Activated B cell treated with CpG ODN at 0.5 μM for 24 hours (primary cell): ENCODE measurements at places on chromosomes 3 and 15.

DNA sequence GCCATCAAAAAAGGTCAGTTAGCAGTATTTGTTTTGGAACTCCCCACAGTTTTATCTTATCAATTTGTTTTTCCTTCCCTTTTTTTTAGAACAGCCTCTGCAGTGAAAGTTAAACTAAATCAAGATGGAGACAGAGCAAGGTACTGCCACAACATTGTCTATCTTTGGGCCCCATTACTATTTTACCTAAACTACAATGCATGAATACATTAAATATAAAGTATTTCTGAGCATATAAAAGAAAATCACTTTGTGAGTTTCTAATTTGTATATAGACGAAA lies 139.5 kb downstream of the MEIS2 start:
- H3K36me3 ChIP-seq: no peaks in the 10 kb centered on the region
- no peaks in the 10 kb centered on the region for H3K4me1 ChIP-seq
- no peak overlapping the region for H3K27ac ChIP-seq
- no peaks in the 10 kb centered on the region for H3K27me3 ChIP-seq
- no peak overlapping the region for H3K4me3 ChIP-seq
- DNase-seq: no peak

DNA sequence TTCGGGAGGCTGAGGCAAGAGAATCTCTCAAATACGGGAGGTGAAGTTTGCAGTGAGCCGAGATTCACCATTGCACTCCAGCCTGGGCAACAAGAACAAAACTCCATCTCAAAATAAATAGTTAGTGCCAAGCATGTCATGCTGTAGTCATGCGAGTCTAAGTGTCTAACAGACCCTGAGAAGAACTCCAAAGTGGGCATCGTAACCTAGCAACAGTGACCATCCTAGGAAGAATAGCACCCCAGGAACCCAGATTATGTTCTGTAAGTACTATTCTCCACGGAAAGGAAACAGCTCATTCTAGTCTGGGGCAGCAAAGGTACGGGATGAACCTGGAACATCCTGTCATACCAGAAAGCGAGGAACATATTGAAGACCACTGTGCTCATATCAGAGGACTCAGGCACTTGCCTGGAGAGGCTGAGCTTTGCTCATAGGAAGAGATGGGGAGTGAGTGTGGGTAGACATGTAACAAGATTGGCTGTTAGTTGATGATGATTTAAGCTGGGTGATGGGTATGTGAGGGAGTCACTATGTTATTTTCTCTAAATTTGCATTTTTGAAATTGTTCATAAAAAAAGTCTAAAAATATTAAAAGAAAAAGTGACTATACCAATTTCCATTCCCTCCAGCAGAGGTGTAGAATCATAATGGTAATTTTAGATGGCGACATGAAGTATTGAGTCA lies 31.7 kb downstream of the BCL2L10 start:
- H3K4me1 ChIP-seq: peaks cover 23% of the 10 kb centered on the region
- no peak overlapping the region for H3K4me3 ChIP-seq
- no peaks in the 10 kb centered on the region for H3K27me3 ChIP-seq
- H3K36me3 ChIP-seq: no peaks in the 10 kb centered on the region
- DNase-seq: no peak

- H3K27ac ChIP-seq: no peak overlapping the region
- no peak overlapping the region for H3K4me3 ChIP-seq
- no peaks in the 10 kb centered on the region for H3K4me1 ChIP-seq
- no peaks in the 10 kb centered on the region for H3K27me3 ChIP-seq
- no peaks in the 10 kb centered on the region for H3K36me3 ChIP-seq
- DNase-seq: no peak
These were observed 668.7 kb downstream of the OTOL1 start for GRCh38 chr3:162165346-162165745.

DNA sequence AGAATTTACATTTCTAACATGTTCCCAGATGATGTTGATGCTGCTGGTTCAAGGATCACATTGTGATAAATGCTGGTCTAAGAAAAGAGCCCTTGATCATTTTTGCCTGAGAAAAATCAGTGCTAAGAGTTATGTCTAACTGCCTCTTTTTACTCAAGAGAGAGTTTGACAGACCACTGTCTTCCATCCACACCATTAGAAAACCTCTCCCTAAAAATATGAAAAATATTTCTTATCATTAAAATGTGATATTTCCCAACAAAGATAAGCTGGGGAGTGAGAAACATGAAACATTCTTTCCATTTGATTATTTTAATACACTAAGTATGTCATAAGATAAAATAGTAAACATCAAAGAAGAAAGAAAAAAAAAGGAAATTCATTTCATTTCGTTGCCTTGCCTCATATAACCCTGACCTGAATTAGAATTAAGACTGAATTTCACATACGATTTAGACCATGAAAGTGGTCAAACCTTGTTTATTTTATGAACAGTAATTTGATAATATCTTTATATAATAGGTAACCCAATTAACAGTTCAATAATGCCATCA lies 471.8 kb upstream of the ARHGEF26 start:
- no peaks in the 10 kb centered on the region for H3K4me1 ChIP-seq
- no peaks in the 10 kb centered on the region for H3K36me3 ChIP-seq
- H3K27me3 ChIP-seq: peaks cover 2% of the 10 kb centered on the region
- no peak overlapping the region for H3K4me3 ChIP-seq
- DNase-seq: no peak
- no peak overlapping the region for H3K27ac ChIP-seq

DNA sequence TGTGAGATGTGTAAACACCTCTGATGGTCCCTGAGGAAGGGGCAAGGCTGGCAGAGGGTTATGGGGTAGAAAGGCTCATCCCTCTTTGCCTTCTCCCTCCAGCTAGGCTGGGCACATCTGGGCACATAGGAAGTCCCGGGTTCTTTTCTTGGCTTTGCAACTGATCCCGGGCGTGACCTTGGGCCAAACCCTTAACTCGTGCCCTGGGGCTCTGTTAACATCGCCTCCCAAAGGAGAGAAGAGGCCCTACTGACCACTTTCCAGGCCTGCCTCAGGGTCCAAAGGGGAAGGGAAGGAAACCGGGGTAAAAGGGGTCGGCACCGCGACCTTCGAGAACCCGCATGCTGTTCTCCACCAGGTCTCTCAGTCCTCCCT lies 549 bp downstream of the C3orf18 start:
- peaks cover 31% of the 10 kb centered on the region for H3K4me1 ChIP-seq
- H3K27ac ChIP-seq: no peak overlapping the region
- H3K27me3 ChIP-seq: no peaks in the 10 kb centered on the region

DNA sequence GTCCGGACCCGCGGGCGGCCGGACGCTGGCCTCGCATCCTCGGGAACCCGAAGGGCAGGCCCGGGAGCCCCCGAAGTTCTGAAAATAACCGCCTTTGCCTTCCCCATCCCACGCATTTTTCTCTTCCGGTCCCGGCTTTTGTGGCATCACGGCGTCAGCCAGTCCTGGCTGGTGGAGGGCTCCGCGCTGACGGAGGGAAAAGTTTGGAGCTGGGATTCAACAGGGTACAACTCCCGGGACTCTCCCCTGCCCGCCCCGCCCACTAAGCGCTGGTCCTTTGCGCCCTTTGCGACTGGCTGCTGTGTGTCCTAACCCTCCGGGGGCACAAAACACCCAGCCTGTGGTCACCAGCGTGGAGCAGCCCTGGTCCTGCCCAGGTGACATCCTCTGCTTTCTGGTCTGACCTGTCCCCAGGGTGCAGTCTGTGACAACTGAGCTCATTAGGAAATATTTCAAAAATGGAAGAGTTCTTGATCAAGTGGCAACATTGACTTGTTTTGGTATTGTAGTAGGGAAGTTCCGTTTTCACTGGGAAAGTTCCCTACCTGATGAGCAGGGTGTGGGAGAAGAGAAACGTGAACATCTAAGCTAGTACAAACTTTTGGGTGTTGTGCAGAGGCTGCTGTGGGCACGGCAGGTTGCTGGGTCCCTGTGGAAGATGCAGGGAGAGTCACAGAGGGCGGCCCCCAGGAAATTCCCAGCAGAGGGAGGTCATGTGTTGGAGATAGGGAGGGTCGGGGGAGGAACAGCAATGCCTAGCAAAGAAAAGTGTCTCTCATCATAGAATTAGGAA lies 775 bp downstream of the ARNT2 start:
- H3K27me3 ChIP-seq: peaks cover 66% of the 10 kb centered on the region
- H3K36me3 ChIP-seq: no peaks in the 10 kb centered on the region
- peak overlapping the region; percentile 11 for H3K4me3 ChIP-seq
- H3K27ac ChIP-seq: no peak overlapping the region

DNA sequence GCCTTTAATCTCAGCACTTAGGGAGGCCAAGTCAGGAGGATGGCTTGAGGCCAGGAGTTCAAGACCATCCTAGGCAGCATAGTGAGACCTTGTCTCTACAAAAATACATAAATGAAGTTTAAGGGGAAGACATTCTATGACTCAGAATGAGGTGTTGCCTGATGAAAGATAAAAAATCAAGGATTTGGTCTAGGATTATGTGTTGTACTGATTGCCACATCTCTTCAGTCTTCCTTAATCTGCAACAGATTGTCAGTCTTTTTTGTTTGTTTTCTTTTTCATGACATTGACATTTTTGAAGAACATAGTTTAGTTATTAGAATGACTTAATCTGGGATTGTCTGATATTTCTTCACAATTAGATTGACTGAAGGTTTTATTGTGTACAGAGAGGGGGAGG lies 26.3 kb upstream of the DPPA4 start:
- no peak for DNase-seq
- no peak overlapping the region for H3K27ac ChIP-seq
- no peaks in the 10 kb centered on the region for H3K4me1 ChIP-seq
- no peaks in the 10 kb centered on the region for H3K27me3 ChIP-seq
- no peaks in the 10 kb centered on the region for H3K36me3 ChIP-seq

DNA sequence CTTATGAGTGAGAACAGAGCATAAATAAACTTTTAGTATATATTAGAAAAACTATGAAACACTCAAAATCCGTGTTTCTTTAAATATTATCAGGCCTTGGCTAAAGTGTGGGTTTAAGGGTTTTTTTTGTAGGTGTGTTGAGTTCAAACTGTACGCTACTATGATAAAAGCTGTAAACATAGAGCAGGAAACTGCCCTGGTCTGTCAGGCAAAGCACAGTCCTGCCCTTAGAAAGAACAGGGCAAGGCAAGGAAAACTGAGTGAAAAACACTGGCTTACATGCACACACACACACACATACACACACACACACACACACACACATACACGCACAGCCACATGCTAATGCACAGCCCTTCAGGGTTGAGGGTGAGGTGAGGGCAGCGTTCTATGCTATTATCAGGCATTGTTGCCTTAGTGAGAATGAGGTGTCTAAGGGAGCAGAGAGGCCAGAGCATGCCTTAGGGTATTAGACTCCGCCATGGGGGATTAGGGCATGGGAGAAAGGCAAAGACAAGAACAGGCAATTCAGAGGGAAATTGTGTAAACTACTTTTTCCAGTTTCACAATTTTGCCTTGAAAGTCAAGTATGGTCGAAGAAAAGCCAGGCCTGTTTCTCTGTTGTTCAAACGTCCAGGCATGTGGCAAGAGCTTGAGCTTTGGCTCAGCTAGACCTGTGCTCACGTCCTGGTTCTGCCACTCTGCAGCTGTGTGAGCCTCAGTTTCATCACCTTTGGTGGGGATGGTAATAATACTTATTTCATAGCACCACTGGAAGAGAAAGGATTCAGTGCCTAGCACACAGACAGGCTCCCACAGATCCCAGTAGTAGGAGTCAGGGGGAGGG lies 36.3 kb upstream of the TPM1 start:
- H3K27me3 ChIP-seq: peaks cover 10% of the 10 kb centered on the region
- DNase-seq: no peak
- H3K4me1 ChIP-seq: no peaks in the 10 kb centered on the region

- no peak overlapping the region for H3K27ac ChIP-seq
- H3K27me3 ChIP-seq: peaks cover 9% of the 10 kb centered on the region
- no peak for DNase-seq
- H3K4me3 ChIP-seq: no peak overlapping the region
These were observed 43.8 kb upstream of the B3GALNT1 start for GRCh38 chr3:161148832-161149475.

GRCh38 chr3:58609990-58610389 lies 32.8 kb upstream of the FAM107A start:
- no peaks in the 10 kb centered on the region for H3K36me3 ChIP-seq
- H3K27me3 ChIP-seq: peaks cover 3% of the 10 kb centered on the region
- no peak overlapping the region for H3K27ac ChIP-seq

DNA sequence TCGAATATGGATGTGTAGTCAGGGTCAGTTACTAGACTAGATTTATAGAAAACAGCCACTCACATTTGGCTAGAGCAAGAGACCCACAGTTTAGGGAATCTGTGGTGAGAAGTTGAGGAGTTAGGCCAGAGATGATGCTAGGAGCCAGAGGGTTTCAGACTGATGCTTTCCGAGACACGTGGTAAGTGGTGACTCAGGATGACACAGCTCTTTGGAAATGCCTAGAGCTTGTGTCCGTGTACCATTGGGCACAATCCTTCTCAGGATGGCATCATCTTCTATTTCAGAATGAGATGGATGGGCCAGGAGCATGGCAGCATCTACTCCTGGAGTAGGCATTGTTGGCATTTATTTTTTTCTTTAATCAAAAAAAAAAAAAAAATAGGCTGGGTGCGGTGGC lies 28.5 kb downstream of the PTPRG start:
- no peaks in the 10 kb centered on the region for H3K36me3 ChIP-seq
- H3K4me1 ChIP-seq: no peaks in the 10 kb centered on the region
- DNase-seq: no peak
- no peak overlapping the region for H3K4me3 ChIP-seq
- no peak overlapping the region for H3K27ac ChIP-seq

DNA sequence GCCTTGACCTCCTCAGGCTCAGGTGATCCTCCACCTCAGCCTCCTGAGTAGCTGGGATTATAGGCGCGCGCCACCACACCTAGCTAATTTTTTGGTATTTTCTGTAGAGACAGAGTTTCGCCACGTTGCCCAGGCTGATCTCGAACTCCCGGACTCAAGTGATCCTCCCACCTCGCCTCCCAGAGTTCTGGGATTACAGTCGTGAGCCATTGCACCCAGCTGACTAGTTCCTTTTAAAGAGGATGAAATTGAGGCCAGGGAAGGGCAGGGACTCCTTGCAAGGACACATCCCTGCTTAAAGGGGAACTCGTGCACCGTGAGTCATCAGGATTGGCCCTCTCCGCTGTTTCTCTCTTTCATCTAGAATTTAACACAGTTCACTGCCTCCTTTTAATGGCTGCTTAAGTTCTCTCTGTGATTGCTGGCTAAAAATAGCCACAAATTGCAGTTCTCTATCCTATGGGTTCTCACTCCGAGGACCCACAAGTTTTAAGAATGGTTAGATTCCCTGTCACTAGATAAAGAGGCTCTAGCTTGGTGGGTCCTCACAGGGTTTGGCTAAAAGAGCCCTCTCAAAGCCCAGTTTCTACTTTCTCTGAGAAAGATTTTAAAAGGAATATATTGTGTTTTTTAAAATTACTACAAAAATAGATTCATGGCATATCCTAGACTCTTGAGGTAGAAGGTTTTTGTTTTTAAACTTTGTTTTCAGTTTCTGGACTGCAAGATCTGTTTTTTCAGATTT lies 1.4 kb downstream of the CRTAP start:
- no peak for DNase-seq
- H3K4me1 ChIP-seq: peaks cover 50% of the 10 kb centered on the region
- no peaks in the 10 kb centered on the region for H3K27me3 ChIP-seq
- H3K27ac ChIP-seq: peak overlapping the region; percentile 85

GRCh38 chr3:76756577-76756976 lies 283.3 kb upstream of the ROBO2 start:
- H3K4me3 ChIP-seq: no peak overlapping the region
- no peaks in the 10 kb centered on the region for H3K4me1 ChIP-seq
- no peak for DNase-seq

- no peaks in the 10 kb centered on the region for H3K27me3 ChIP-seq
- H3K36me3 ChIP-seq: peaks cover 32% of the 10 kb centered on the region
- H3K4me1 ChIP-seq: peaks cover 9% of the 10 kb centered on the region
- no peak overlapping the region for H3K27ac ChIP-seq
- no peak for DNase-seq
These were observed 30.6 kb downstream of the CRTAP start for GRCh38 chr3:33144433-33144832.
